MV-4-11 (cell line): ENCODE measurements at places on chromosomes 2 and 18.

DNA sequence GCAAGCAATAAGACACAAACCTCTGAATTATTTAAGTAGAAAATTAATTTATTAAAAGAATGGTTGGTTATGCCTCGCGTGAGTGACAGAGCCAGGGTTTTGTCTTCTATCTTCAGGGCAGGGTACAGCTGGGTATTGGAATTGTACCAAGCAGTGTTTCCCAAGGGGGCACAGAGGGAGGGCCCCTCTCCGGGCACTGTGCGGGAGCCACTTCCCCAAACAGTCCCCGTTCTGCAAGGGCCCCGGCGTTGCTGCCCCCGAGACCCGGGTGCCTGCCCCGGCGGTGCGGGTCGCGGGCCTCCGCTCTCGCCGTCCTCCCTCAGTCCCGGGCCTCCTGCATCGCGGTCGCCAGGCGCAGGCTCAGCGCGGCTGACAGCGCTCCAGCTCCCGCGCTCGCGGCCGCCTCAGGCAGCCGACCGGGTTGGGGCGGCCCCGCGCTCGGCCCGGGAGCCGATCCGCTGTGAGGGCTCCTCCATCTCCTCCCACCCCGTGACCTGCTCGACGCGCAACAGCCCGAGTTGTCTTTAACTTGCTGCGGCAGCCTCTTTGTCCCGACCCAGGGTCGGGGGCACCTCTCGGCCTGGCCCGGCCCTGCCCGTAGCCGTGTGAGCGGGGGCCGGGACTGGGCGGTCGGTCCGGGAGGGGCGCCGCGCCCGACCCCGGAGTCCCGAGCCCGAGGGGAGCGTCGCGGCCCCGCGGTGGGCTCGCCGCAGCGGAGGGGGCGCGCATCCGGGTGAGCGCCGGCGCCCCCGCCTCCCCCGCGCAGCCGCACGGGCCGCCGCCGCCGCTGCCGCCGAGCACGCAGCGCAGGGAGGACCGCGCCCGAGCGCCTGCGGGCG, 620 bp upstream of the GALNT1 start:
- peak; percentile 48 for DNase-seq

DNA sequence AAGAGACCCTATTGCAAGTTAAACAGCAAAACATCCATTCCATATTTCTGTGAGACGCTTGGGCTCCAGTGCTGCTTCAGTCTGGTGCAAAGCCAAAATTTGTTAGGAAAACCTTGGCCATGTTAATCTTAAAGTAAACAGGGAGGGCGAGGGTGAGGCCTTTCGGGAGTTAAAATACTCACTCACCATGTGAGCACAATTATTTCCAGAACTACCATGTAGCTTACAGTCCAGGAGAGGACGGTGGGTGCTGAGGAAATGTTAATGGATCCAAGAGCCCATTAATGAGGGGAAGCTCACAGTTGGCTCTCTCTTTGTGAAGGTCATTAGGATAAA, 286.4 kb downstream of the SLC8A1 start:
- no peak for DNase-seq

DNA sequence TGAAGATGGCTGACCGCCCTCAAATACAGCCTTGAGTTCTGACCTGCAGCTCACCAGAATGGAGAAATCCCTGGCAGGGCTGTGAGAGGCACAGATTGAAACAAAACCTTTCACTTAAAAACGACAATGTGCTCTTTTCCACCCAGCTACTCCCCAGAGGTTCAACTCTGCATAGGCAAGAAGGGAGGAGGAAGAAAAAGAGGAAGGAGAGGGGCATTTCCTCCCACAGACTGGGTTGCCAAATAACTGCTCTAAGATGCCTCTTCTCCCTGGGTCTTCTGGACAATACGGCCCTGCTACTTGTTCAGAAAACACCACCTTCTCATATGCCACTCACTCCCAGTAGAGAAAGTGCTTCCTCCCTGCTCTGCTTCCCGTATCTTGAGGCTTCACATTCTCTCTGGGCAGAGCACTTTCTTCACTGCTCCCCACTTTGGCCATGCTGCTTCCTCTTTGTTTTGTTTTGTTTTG, 136.4 kb upstream of the SLC1A4 start:
- DNase-seq: peak; percentile 98

- peak; percentile 18 for DNase-seq
Measured at GRCh38 chr2:218805627-218806026, 23.7 kb downstream of the CYP27A1 start.

- no peak for DNase-seq
Measured at GRCh38 chr2:185787227-185788145, 48.9 kb downstream of the FSIP2 start.

DNA sequence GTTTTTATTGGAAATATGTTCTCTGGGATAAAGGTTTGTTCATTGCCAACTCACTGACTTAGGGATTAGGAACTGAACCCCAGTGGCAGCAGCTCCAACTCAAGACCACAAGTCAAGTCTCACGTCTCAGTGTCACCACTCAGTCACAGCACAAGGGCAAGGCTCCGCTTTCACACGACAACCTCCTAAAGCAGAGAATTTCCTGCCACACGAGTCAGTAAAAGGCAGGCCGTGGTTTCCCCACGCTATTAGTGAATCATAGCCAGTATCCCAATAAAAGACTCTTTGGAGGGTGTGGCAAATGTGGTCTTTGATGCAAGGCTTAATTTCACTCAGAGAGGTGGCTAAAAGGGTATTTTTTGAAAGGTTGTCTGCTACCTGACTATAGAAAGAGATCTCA, 57.6 kb downstream of the PIEZO2 start:
- DNase-seq: peak; percentile 11

DNA sequence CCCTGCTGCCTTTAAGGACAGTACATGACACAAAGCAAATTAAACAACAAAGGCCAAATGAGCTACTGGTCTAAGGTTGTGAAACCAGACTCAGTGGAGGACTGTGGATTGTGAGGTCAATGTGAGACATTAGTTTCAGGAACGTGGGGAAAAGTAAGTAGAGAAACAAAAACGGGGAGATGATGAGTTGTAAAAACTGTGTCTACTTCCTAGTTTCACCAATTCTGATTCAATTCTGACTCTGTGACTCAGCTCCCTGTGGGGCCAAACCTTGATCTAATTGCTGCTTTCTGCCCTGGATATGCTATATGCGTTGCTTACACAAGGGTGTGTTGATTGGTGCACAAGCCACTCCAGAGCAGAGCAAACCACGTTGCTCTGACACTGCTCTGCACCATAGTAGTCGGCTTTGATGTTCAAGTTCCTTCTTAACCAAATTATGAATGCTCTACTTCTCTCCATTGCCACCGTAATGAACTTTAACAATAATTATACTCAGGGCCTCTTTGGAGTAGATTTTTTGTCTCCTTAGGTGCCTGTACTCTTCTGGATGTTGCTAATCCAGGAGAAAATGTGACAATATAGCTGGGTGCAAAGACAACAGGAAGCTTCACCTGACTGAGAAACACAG, 1640.1 kb upstream of the CELF4 start:
- peak; percentile 18 for DNase-seq

DNA sequence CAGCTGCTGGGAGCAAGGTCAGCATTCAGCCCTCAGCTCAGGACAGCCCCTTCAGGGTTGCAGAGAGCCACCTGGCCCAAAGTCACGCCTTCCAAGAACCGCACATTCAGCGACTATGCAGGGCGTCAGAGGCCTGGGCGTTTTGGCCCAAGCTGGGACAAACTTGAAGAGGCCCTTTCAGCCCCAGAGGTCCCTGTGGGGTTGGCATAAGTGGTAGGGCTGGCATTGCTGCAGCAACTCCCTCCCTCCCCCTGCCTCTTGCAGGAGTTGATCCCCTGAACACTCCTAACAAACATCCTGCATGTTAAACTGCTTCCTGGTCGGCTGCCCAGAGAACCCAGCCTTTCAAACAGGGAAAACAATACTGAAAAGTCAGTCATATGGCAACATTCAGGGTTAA, 192.9 kb upstream of the SMAD2 start:
- DNase-seq: no peak

- no peak for DNase-seq
Measured at GRCh38 chr2:7044253-7045250, 127.3 kb downstream of the RNF144A start.

- DNase-seq: no peak
Measured at GRCh38 chr2:171711351-171711750, 24.1 kb downstream of the DYNC1I2 start.

- no peak for DNase-seq
Measured at GRCh38 chr18:9333441-9334328, 888 bp upstream of the TWSG1 start.

GRCh38 chr2:233473878-233474277, 92.7 kb downstream of the USP40 start:
- no peak for DNase-seq

DNA sequence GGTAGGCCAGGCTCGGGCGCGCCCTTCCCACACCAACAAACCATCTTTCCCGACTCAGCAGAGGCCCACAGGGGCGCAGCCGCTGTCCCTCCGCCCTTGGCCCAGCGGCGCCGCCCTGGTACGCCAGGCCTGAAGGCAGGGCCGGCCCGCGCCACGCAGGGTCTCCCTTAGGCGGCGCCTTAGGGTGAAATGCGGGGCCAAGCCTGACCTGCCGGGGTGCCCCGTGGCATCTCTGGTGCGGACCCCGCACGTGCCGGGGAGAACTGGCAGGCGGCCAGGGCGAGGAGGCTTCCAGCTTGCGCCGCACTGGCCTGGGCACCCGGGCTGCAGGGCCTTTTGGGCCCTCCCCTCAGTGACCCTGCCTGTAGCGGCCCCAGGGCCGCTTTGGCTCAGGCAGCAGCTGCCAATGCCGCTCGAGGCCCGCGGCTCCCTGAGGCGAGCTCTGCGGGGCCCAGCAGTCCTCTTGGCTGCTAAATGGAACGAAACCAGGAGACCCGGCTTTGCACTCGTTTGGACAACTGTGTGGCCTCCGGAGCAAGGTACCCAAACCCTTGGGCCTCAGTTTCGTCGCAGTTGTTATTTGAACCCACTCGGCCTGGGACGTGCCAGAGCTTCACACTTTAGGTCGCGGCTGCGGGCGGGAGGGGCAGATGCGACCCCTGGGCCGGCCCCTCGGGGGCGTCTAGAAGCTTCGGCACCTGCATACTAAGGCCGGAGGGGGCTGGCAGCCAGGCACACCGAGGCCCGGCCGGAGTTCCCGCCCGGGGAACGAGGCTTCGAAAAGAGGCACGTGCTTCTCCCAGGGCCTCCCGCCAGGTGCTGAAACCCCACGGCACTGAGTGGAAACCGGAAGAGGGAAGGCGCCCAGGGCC, 8.5 kb downstream of the OTX1 start:
- DNase-seq: no peak

- DNase-seq: no peak
Measured at GRCh38 chr2:63981702-63982103, 37.5 kb downstream of the VPS54 start.

GRCh38 chr2:204545861-204546735, 823 bp downstream of the PARD3B start:
- DNase-seq: no peak

- no peak for DNase-seq
Measured at GRCh38 chr2:191341436-191341835, 96.2 kb downstream of the MYO1B start.

- peak; percentile 58 for DNase-seq
Measured at GRCh38 chr2:74700643-74701372, 46.8 kb downstream of the SEMA4F start.

- DNase-seq: no peak
Measured at GRCh38 chr2:167293943-167294775, 405.9 kb downstream of the XIRP2 start.

GRCh38 chr2:239327536-239328350, 73.1 kb downstream of the HDAC4 start:
- DNase-seq: no peak

DNA sequence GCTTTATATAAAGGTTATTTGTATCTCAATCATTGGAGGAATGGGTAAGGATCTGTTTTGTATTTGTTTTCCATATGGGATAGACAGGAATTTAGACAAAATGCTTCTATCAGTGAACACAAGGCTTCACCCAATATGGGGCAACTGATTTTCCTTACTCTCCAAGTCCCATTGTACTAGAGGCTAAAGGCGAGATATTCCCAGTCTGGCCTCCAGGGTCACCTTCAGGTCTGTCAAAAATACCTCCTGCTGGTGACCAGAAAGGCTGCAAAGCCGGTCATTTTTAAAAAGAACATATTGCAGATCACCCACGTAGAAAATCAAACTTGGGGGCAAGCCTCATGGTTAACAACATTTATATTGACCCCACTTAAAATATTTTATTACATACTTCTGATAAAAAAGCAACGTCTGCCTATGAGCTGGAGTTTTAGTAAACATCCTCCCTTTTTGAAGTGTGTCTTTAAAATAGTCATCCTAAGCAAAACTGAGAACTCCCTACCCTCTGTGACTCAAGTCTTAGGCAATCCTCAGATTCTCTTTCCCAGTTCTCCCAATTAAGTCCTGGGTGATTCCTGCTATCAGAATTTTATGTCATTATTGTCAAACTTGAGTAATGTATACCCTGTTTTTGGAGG, 276.6 kb downstream of the MREG start:
- DNase-seq: no peak

DNA sequence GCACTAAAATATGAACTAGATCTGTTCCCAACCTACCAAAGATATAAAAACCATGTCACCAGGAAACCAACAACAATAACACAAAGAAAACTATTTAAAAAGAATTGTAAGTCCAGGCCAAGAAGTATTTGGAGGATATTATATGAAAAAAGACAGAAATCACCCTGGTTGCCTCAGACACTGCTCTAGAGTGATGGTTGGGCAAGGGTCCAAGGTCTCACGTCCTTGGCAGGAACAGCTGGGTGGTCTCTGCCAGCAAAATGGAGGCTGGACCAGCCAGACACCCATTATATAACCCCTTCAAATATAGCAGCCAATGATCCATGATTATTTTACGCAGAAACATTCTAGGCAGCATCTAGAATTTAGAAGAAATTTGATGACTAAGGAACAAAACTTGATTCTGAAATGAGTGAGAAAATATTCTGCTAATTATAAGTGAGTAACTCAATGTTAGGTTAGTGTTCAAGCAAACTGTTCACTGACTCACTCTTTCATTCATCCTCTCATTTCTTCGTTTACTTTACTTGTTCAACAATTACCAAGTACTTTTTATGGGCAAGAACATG, 35.4 kb downstream of the MRPL35 start:
- no peak for DNase-seq

DNA sequence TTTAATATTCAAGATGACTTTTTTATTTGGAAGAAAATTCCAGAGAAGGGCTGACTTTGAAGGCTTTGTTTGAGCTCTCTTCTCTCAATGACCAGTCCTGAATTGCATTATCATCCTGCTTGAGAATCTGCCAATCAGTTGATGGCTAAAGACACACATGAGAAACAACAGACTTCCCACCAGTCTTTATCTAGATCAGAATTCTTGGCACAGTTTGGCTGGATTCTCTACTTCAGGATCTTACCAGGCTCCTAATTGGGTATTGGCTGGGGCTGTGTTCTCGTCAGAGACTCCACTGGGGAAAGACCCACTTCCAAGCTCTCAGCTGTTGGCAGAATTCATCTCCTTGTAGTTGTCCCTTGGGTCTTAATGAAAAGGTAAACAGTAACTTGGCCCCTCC, 86.0 kb downstream of the WDSUB1 start:
- no peak for DNase-seq

DNA sequence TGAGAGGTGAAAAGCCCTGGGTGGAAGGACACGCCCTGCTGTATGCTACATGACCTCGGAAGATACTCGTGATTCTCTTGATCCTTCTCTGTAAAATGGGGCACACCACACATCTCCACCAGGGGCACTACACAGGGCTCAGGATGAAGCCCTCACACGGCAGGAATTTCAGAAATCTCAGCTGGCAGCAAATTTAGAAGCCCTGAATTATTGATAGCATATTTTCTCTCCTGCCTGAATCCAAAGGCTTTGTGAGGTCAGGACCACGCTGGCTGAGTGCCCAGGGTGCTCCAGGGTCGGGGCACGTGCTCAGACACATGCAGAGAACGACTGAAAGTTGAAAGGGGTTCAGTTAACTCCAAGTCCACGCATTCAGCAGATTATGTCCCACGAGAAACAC, 42.1 kb upstream of the GALR1 start:
- DNase-seq: peak; percentile 30
